Activated T-helper 9 cell treated with anti-CD3 and anti-CD28 coated beads, Interleukin-2, amount 50 U/mL, for 16 hours (primary cell): ENCODE measurements at places on chromosomes 11 and 22.
A peak's percentile ranks its signal among the peaks of the same experiment; 100 is the strongest.

DNA sequence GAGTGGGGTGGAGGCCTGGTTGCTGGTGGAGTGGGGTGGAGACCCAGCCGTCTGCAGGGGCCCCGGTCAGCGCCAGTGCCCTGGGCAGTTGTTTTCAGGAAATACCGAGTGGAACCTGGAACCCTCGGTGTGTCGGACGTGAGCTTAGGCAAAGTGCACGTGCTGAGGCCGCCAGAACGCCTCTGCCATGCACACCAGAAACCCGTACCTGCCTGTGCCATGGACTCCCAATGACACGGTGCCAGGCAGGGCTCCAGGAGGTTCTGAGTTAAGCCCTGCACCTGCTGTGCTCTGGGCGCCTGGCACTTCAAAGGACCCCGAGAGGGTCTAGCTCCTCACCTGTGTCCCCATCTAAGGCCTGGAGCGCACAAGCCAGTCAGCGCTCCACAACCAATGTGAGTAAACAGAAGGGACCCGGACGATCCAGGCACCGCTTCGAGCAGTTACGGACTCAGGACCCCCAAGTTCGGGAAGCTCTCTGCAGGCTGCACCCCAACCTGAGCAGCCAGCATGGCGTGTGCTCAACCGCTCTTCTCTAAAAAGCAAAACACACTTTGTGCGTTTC lies 12.3 kb downstream of the TOLLIP start:
- DNase-seq, result no peak

GRCh38 chr11:783581-784015 lies 6.3 kb downstream of the CEND1 start:
- DNase-seq, result no peak

- no peak for DNase-seq
Measured at GRCh38 chr22:20109411-20110358, 6.2 kb upstream of the RANBP1 start.

DNA sequence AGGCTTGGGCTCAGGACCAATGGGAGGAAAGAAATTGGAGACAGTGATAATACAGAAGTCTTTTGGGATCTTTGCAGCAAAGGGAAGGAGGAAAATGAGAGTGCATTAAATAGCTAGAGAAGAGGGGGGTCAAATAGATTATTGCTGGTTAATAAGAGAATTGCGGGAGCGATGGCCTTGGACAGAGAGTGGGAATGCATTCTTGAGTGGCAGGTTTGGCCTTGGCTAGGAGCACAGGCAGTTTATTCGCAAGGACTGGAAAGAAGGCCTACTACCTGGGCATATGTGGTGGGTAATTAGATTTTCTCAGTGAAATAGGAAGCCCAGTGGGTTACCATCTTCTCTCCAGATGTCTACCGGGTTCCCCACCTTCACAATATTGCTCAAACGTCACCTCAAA lies 3.5 kb upstream of the MEN1 start:
- DNase-seq, result no peak

- DNase-seq, result no peak
Measured at GRCh38 chr11:102292933-102293332, 24.4 kb upstream of the BIRC3 start.

GRCh38 chr11:32953700-32954099 lies 61.1 kb downstream of the QSER1 start:
- DNase-seq, result no peak

GRCh38 chr11:107202241-107202640 lies 184.0 kb upstream of the GUCY1A2 start:
- DNase-seq, result no peak

- DNase-seq, result no peak
Measured at GRCh38 chr11:105975128-105975527, 46.9 kb downstream of the MSANTD4 start.

DNA sequence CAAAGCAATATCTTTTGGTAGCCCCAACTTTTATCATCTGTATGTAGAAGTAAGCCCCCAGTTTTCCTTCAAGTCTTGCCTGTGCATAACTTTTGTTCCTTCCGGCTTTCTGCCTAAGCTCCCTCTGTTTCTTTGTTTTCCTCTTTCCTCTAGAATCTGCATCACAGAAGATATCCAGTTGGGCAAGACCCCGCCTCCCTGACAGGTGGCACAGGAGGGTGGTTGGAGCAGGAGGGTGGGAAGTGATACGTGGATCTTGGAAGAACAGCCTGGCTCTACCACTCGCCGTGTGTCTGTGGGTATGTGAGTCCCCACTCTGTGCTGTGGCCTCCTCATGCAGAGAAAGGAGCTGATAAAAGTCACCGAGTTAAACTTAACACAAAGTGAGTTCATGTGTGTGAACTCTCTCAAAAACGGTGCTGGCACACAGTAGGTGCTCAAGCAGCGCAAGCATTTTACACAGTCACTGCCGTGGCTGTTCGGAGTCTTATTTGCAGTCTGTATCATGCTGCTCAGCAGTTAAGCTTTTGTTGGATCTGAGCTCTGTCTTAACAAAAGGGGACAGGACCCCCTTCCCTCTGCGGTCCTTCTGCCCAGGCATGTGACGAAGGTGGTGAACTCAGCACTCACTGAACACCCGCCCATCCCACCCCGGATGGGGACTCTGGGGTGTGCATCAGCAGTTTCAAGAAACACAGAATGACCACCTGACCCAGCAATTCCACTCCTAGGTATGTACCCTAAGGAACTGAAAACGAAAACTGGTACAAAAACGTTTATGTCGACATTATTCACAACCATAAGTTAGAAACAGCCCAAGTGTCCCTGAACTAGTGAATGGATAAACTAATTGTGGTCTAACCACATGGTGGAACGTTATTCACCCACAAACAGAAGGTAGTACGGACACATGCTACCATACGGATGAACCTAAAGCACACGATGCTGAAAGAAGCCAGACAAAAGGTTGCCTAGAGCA lies 249.1 kb downstream of the CTTN start:
- DNase-seq, result no peak

- peak; percentile 34 for DNase-seq
Measured at GRCh38 chr11:46369458-46370152, 11.9 kb upstream of the MDK start.
